ENCODE measurements at places on chromosomes 3 and 15. TPM values are rescaled to one million over a fixed set of nuclear protein-coding genes. Genes with fewer than 3 reads are reported as not detected.

- no peak for DNase-seq
Measured at GRCh38 chr3:99647081-99647480, 8.7 kb downstream of the COL8A1 start.

- no peak for DNase-seq
Measured at GRCh38 chr3:130345487-130346079, at the start of gene COL6A5. Gene COL6A5 (plus strand): TSS chr3:130345672. CDS start chr3:130373639, 27,967 bp downstream.

- no peak for DNase-seq
Measured at GRCh38 chr3:7667774-7668173, 806.9 kb downstream of the GRM7 start.

DNA sequence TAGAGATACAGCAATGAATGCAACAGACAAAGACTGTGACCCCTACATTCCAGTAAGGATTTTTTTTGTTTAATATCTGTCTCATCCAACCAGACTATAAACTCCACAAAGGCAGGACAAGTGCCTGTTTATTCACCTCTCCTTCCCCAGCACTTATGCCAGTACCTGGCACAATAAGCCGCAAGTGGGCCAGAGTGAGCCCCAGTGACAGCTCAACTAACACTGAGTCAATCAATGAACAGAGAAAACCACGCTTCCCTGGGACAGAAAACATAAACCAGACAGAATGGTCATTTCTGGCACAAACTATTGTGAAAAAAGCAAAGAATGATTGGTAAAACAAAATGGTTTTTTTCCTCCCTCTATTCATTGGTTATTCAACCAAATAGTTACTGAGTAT, 52.2 kb downstream of the RYK start:
- no peak for DNase-seq

GRCh38 chr3:51686512-51687215, 15.6 kb downstream of the TEX264 start:
- peak; percentile 95 for DNase-seq

GRCh38 chr3:105798381-105798934, 70.4 kb downstream of the CBLB start:
- DNase-seq = no peak

DNA sequence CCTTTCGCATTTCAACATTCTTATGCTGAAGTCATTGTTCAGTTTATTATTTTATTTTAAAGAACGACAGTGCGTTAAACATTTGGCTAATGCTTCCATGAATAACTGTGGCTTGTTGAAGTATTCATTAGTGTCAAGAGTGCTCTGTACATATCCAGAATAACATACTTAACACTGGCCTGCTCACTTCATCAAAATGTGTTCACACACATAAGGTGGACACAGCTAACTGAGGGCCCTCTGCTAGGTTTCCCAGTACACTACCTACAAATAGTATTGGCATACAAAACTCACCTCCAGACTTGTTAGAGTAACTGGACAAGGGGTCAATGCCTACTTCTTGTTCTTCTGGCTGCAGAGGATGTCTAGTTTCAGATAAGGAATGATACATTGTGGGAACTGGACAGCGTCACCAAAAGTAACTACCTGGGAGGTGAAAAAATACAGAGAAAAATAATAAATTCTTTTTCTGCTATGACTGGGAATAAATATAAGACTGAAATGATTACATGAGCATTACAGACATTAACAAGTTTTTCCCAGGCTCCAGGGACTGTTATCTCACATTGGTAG, 234.2 kb downstream of the TBC1D5 start:
- no peak for DNase-seq

DNA sequence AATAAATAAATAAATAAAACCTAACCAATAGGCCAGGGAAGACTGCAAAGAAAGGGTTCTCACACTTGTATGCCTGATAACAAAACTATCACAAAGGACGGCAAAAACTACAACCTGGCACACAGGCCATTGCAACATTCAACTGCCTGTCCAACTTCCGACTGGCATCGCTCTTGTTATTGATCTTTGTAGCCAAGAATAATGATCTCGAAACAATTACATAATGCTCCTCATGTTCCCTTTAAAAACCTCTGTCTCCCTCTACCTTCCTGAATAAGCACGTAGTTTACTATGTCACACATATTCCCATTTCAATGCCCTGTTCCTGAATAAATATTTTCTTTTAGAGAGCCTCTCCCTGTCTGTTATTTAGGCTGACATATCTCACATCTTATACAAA, 74.3 kb downstream of the B3GNT5 start:
- no peak for DNase-seq

DNA sequence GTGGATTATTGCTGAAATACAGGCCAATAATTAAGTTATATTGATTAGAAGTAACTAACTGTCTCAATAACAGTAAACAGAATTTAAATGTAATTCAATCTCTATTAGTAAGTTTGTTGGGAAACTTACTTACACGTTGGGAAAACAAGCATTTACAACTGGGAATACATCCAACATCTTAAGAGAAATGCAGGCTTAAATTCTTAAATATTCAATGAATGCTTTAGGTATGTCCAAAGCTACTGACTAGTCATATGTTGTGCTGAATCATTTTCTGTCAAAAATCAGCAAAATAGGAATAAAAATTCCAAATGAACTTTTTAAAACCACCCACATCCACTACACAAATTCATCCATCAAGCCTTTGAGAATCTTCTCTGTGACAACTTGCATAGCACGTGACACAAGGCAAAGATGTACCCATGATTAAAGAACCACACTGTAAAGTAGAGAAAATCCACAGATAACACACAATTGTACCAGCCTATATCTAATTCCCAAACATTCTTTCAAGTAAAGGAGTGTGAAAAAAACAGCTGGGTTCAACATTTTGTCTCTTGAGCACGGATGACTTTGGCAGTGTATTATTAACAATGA, 60.0 kb downstream of the NMNAT3 start:
- DNase-seq = no peak

- no peak for DNase-seq
Measured at GRCh38 chr15:67937153-67937761, 97.4 kb upstream of the RNU6-1 start.

The MYZAP gene
- total RNA-seq = 10.2 TPM

The NAALADL2 gene
- total RNA-seq = 14.4 TPM

DNA sequence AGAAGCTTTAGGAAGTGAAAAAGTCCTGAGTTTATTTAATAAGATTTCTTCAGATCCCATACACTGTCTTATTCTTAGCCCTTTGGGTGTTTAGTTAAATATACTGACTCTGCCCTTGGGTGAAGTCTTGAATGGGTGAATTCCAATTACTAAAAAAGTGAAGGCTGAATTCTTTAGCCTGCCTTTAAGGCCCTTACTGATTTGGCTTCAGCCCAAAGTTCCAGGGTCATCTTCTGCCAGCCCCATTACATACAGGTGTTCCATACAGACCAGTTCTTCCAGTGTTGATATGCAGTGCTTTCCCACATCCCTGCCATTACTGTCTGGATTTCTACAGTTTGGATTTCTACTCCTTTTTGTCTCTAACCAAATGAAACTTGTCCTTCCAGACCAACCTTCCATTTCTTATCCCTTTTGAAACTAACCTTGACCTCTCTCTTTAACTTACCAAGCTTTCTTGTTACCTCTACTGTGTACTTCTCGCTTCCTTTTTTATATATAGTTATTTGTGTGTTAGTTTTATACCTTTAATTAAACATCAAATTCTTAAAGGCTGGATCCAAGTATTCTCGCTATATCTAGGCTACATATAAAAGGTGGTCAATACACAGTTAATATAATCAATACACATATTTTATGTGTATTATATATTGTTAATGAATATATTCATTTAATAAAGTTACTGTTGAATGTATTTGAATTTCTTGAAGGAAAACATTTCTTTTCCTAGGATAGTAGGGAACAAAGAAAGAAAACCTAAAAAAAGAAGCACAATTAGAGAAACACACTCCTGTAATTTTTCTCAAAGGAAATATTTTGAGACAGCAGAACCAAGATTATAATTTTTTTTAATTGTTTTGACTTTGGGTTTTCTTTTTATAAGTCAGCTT, 15.0 kb downstream of the MBNL1 start:
- DNase-seq = no peak

The STAB1 gene
- total RNA-seq = 765 TPM
